ENCODE measurements at places on chromosomes 1 and 21.

DNA sequence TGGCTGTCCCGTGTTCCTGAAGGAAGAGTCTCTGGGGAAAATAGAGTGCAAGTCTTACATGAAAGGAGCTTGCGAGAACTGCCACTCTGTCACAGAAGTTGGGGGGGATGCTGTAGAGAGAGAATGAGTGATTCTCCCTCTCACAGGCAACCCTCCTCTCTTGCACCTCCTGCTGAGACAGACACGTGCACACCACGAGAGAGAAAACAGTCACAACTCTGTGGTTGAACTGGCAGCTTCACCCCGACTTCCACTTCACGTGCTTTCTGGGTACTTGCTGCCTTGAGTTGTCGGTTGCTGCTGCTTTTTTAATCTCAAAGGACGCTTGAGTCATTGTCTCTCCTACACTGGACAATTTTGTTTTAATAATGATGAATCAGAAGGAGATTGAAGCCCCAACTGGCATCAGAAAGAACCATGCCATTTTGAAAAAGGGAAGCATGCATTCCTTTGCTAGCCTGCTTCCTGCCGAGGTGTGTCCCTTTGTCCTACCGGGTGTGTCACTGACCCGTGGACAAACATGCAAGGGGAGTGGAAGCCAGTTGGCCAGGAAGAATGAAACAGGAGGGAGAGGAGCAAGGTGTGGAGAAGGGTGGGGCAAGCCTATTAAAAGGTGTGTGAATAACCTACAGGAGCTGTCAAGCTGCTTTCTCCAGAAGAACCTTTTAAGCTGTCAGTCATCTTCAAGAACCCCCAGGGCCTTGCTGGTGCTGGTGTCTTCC lies 164.2 kb downstream of the CACNA1E start:
- DNase-seq: no peak

GRCh38 chr1:224851848-224852261 lies 77.6 kb upstream of the DNAH14 start:
- DNase-seq: no peak

- no peak for DNase-seq
Observed at GRCh38 chr1:87894062-87894461, 565.4 kb downstream of the LMO4 start.

DNA sequence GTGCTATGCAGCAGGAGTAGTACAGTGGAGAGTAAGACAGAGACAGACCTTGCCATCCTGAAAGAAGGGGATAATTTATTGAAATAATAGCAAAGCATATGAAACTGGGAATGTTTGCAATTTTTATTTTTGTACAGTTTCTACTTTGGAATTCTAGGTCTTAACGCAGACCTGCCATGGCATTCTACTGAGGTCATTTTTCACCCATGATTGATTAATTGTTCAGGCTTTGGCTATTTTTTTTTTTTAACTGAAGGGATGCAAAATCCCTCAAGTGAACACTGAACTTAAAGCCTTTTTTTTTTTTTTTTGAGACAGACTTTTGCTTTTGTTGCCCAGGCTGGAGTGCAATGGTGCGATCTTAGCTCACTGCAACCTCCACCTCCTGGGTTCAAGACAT lies 27.1 kb downstream of the MTF2 start:
- peak; percentile 9 for DNase-seq

All from EH (cell line).